Right ventricle myocardium inferior (tissue), 1 donor: ENCODE measurements at places on chromosomes 1 and 21.
A peak's percentile ranks its signal among the peaks of the same experiment; 100 is the strongest.

- no peak for DNase-seq
Measured at GRCh38 chr1:245085508-245086095, 69.2 kb upstream of the KIF26B start.

GRCh38 chr1:47228644-47229030 lies 3.4 kb downstream of the TAL1 start:
- DNase-seq, result no peak

GRCh38 chr1:180563026-180563827 lies 4.5 kb downstream of the OVAAL start:
- DNase-seq, result no peak

DNA sequence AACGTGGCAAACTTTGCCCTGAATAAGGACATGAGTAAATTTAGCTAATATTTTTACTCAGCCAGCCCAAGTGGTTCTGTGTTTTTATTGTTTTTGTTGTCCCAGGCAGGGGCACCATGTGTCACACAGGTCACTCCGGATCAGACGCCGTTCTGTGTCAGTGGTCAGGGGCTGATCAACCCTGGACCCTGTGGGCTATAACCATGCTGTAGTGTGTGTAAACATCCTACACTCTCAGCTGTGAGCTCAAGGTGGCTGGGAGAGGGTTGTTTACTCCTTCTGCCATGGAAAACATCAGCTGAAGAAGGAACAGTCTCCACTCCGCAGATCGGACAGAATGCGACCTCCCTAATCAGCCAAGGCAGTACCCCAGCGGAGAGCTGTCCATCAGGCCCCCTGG lies 26.5 kb upstream of the KCNQ4 start:
- DNase-seq, result no peak

DNA sequence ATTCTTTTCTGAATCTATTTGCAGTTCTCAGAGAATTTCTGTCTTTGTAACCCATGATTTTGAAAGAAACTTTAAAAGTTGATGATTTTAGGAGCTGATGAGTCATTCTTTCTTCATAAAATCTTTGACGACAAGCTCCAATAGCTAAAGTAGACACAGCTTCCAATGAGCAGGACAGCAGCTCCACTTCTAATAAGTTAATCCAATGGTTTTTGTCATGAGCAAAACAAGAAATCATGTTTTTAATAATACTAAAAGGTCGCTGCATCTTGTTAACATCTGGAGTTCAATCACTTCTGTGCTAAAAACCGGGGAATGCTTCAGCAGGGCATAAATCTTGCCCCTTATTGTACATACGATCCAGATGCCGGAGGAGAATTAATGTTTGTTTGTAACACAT lies 48.9 kb upstream of the GORAB start:
- DNase-seq, result no peak

- DNase-seq, result no peak
Measured at GRCh38 chr1:93437976-93438605, 9.8 kb upstream of the FNBP1L start.

DNA sequence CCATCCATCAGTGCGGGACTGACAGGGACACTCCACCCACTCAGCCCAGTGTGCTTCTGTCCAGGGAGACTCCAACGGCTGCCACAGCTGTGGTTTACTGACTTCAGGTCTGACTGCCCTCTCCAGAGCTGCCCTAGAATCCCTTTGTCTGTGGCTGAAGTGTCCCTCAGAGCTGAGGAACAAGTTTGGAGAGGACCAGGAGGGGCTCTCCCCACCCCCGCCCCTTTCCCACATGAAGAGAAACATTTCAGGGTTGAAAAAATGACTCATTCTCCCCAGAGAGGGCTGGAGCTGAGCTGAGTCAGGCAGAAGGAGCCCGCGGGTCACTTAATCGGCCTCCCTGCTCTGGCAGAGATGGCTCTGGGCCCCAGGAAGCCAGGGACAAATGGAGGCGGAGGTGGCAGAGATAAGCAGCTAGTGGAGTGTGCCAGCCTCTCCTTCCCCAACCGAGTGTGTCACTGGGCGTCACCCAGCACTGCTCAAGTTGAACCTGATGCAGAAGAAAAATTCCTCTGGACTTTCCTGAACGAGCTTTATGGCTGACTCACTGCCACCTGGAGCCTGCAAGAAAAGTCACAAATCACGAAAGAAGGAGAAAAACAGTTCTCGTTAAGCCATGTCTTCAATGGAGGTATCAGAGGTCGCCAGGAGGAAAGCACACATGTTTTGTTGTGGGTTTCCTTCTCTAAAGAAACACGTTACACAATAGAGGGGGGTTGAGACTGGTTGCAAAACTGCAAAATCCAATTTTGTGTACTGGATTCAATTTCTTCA lies 34.3 kb upstream of the ECE1 start:
- peak; percentile 87 for DNase-seq

GRCh38 chr21:32392299-32392879 lies 423 bp downstream of the URB1 start:
- DNase-seq, result no peak

GRCh38 chr1:108532730-108533129 lies 27.2 kb upstream of the EEIG2 start:
- DNase-seq, result no peak

GRCh38 chr1:3169665-3170356 lies 100.8 kb downstream of the PRDM16 start:
- DNase-seq, result no peak

DNA sequence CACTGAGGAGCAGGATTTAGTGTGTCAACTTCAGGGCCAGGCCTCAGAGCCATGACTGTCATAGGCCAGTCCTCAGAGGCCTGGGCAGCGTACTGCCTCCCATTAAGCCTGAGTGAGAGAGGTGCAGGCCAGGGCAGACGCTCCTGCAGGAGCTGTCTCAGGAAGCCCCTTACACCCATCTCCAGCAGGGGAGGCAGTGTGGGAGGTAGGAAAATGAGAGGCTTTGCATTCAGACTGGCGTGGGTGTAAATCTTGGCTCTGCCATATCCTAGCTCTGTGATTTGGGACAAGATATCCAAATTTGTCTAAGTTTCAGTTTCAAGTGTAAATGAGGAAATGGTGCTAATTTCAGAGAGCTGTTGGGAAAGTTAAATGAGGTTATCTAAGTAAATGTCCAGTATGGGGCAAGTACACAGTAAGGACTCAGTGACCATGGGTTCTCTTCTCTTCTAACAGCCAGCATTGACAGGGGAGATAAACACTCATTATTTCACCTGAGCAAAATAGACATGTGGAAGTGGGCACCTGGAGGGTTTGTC lies 184.1 kb downstream of the ZSCAN20 start:
- no peak for DNase-seq

GRCh38 chr1:61357539-61357938 lies 275.2 kb downstream of the NFIA start:
- no peak for DNase-seq

DNA sequence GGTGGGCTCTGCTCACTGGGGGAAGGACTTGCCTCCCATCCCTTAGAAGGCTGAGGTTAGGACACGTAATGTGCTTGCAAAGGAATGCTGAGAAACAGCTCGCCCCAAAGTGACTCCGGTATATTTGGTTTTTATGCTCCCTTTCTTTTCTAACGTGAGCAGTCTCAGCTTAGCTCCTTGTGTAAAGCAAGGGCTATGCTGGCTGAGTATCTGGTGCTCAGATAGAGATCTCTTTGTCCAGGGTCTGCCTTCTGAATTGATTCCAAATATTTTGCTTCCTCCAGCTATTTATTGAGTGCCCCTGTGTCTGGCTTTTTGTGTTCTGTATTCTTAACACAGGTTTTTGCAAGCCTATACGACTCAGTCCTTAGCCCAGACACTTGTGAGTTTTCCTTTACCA lies 94.5 kb upstream of the ARTN start:
- no peak for DNase-seq

- DNase-seq, result no peak
Measured at GRCh38 chr1:174740249-174740968, 259.3 kb upstream of the CACYBP start.

DNA sequence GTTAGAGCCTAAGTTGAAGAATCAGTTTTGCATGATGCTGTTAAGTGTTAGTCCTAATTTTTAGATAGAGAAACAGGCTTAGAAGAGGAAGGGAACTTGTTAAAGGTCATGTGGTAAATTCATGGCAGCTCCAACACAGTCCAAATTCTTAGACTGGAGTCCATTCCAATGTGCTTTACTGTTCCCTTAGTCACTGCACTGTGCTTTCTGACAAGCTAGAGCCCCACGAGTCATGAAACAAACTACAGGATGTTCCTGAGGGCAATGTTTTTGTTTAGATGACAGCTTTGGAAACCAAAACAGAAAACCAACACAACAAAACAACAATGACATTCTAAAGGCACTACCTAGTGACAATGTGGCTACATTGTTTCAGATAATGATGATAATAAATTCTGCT lies 23.1 kb upstream of the RGS4 start:
- no peak for DNase-seq

DNA sequence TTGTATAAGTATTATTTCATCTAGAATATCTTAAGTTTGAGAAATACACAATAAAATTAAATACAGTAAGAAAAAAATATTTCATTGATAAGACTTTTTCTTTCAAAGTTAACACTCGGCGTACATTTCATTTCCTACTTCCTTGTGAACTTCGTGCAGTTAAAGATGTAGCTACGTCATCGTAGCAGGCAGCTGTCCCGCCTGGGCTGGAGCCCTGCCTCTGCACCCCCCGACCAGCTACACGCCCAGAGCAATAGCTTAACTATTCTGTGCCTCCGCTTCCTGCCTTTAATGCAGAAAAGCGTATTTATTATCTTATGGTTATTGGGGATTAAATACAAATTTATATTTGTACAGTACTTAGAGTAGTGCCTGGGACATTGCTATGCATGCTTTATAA lies 53.5 kb downstream of the CLSTN1 start:
- DNase-seq, result no peak

DNA sequence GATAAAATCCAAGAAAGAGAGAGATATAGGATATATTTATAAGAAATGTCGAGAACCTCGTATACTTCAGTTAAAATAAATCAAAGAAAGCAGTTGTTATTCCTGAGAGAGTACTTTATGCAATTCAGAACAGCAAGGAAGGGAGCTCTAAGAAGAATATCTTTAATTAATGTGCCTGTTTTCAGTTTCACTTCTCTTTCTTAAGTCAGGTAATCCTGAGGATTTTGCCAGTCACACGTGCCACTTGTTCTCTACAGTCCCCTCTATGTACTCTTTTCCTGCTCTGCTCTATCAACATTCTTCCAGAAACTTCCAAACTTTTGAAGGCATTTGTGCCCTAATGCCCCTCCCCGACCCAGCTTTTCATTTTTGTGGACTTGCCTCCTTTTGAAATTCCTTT lies 211.9 kb downstream of the AKT3 start:
- DNase-seq, result no peak

GRCh38 chr1:54499360-54500106 lies 48.5 kb upstream of the ACOT11 start:
- no peak for DNase-seq

GRCh38 chr1:68495968-68496679 lies 758 bp downstream of the DEPDC1 start:
- DNase-seq, result no peak

DNA sequence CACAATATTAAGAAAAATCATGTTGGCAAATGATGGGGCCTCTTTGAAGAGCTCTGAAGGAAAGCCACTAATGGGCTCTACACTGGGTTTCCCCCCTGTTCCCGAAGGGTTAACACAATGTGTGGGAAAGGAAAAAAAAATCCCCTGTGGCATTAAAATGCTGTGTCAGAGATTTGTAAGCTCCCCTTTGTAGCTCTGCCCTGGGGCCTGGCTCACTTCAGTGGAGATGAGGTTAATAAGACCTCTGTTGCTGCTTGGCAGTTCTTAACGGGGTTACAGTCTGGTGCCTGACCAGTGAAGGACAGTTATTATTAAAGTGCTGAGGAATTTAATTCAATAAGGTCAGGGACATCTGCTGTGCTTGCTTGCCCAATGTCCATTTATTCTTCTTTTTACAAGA lies 129.7 kb upstream of the UBE2U start:
- DNase-seq, result no peak

DNA sequence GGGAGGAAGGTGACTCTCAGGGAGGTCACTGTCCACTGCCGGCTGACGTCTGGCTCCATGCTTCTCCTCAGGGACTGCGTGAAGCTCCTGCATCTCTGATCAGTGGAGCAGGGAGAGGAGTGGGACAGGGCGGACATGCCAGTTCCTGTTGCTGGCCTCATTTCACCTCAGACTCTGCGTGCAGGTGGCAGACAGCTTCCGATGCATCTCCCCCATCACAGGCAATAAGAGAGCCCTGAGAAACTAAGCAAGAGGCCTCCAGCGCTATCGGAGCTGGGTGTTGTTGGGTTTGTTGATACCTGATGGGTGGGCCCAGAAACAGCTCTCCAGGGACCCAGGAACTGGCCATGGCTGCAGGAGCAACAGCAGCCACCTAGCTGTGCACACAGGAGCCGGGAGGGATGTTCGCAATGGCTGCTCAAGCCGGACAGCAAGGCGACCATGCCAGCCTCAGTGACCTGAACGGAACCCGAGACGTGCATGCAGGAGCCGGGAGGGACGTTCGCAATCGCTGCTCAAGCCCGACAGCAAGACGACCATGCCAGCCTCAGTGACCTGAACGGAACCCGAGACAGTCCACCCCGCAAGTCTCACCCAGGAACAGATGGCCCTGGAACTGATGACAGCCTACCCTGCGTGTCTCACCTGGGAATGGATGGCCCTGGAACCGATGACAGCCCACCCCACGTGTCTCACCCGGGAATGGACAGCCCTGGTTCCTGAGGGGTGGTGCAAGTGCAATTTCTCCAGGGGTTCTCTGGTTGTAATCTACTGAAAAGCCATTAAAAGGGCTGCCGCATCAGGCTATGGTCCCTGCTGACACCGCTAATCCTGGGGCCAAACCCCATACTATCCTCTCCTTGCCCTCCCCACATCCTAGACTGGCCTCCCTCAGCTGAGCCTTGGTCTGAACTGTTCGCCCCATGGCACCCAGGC lies 14.2 kb upstream of the PCBP3 start:
- no peak for DNase-seq

DNA sequence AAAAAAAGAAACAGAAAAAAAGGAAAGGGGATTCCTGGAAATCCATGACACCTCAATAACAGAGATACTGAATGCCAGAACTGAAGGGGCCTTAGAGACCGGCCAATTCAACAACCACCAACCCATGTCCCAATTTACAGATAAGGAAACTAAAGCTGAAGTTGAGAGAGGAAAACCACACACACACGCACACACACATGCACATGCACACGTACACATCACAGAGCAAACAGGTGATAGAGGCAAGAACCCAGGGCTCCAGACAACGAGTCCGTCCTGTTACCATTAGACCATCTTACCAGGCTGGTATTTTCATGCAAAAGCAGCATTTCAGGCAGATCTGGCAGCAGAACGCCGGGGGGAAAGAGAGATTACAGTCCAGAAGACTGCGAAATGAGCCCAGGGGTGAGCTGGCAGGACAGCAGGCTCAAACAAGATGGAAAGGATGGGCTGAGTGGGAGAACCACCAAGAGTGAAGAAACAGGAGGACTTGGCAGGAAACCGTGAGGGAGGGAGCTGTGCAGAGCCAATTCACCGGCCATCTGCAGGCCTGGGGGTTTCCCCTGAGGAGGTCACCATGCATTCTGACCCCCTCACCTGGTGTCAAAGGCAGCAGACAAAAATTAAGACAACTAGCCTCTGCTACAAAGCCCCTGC lies 43.5 kb downstream of the PAFAH2 start:
- no peak for DNase-seq

DNA sequence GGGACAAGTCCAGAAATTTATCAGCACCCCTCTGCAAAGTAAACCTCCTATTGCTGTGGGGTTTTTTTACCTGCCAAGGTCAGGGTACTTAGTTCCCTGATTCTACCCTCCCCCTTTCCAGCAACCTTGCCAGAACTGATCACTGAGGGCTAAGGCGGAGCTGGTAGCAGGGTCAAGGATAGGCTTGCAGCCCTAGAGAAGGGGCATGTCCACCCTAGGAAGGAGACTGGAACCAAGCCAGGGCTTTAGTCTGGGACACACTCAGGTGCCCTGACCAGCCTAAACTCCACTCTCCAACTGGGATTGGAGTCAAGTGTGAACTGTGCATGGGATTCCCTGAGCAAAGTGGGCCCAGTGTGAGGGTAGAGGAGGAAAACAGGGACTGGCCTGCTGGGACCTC lies 6.5 kb upstream of the SLC26A9 start:
- no peak for DNase-seq
